ENCODE measurements at places on chromosomes 3 and 15.

DNA sequence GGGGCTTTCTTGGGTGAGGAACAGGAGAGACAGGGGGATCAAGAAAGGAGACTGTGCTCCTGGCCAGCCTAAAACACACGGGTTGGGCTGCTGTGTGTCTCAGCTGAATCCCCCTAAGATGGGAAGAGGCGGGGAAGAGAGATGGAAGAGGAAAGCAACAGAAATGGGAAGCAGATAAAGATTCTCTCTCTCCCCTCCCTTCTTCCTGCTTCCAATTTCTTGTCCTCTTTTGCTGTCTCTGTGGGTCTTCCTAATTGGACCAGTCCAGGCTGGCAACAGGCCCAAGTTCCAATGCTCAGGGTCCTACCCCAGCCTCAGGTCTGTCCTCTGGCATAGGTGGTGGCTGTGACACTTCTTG lies 7.1 kb downstream of the ISLR2 start:
- no peak overlapping the region for H3K4me3 ChIP-seq
- no peak overlapping the region for H3K27ac ChIP-seq
- no peak for DNase-seq
- peaks cover 59% of the 10 kb centered on the region for H3K27me3 ChIP-seq

DNA sequence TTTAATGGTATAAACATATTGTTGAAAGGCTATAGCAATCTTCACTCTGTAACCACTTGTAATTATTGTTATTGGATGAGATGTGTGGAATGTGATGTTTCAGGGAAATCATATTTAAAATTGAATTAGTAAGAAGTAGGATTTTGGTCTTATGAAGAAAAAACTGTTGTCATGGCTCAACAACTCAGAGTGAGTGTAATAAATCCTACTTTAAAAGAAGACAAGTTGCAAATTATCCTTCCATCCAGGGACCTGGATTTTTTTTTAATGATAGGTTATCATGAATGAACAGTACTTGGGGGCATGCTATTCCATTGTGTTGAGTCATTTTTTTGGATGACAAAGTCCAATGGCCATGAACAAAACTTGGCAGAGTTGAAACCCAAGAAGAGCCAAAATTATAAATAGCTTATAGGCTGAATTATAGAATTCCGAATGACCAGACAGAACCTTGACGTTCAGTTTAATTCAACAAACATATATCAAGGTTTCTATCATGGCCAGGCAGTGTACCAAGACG lies 625.5 kb upstream of the ZNF717 start:
- H3K4me3 ChIP-seq = no peak overlapping the region
- no peak for DNase-seq
- H3K27me3 ChIP-seq = no peaks in the 10 kb centered on the region

GRCh38 chr15:29183071-29183831 lies 86.4 kb downstream of the NSMCE3 start:
- no peaks in the 10 kb centered on the region for H3K4me1 ChIP-seq
- H3K27me3 ChIP-seq = no peaks in the 10 kb centered on the region
- no peak overlapping the region for H3K4me3 ChIP-seq
- no peaks in the 10 kb centered on the region for H3K36me3 ChIP-seq
- no peak overlapping the region for H3K27ac ChIP-seq
- no peak for DNase-seq

DNA sequence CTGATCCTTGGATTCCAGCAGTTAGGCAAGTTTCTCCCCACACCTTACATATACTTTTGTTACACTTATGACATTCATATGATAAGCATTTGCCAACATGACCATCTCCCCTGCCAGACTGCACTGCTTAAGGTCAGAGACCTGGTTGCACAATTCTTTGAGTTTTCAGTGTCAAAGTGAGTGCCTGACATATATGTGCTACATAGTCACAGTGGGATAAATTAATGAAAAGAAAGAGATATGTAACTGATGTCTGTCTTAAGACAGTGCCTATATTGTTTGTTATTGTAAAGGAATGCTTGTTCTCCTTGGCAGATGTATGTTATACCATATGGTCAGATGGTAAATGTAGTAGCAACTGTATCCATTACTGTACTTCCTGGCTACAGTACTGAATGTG lies 3.5 kb upstream of the DCUN1D1 start:
- H3K27ac ChIP-seq = no peak overlapping the region
- H3K4me1 ChIP-seq = no peaks in the 10 kb centered on the region
- no peaks in the 10 kb centered on the region for H3K27me3 ChIP-seq
- no peak overlapping the region for H3K4me3 ChIP-seq

GRCh38 chr3:132504375-132504933 lies 87.2 kb downstream of the DNAJC13 start:
- H3K27me3 ChIP-seq = no peaks in the 10 kb centered on the region
- H3K36me3 ChIP-seq = peaks cover 40% of the 10 kb centered on the region
- no peak overlapping the region for H3K4me3 ChIP-seq
- H3K27ac ChIP-seq = no peak overlapping the region
- DNase-seq = no peak

- H3K36me3 ChIP-seq = no peaks in the 10 kb centered on the region
- H3K4me3 ChIP-seq = no peak overlapping the region
- DNase-seq = no peak
- no peak overlapping the region for H3K27ac ChIP-seq
- no peaks in the 10 kb centered on the region for H3K27me3 ChIP-seq
Measured at GRCh38 chr3:147529551-147529950, 120.4 kb downstream of the ZIC1 start.

DNA sequence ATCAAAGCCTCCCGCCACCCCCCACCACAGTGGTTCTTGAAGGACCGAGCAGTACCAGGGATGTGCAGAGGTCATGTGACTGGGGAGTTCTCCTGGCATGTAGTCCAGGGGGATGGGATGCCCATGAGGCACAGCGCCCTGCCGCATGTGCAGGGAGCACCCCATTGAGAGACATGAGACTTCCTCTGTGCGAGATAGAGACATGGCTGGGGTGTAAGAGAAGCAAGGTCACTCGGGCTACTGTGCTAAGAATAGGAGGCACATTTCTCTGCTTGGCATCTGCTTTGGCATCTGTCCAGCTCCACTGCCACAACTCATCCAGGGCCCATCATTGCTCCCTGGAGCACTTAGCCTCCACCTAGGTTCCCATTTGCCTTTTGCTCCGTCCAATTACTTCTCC lies 2.4 kb upstream of the CYP1A1 start:
- H3K36me3 ChIP-seq = no peaks in the 10 kb centered on the region
- H3K4me3 ChIP-seq = no peak overlapping the region
- DNase-seq = no peak
- H3K27me3 ChIP-seq = peaks cover 29% of the 10 kb centered on the region
- no peak overlapping the region for H3K27ac ChIP-seq
- H3K4me1 ChIP-seq = no peaks in the 10 kb centered on the region

DNA sequence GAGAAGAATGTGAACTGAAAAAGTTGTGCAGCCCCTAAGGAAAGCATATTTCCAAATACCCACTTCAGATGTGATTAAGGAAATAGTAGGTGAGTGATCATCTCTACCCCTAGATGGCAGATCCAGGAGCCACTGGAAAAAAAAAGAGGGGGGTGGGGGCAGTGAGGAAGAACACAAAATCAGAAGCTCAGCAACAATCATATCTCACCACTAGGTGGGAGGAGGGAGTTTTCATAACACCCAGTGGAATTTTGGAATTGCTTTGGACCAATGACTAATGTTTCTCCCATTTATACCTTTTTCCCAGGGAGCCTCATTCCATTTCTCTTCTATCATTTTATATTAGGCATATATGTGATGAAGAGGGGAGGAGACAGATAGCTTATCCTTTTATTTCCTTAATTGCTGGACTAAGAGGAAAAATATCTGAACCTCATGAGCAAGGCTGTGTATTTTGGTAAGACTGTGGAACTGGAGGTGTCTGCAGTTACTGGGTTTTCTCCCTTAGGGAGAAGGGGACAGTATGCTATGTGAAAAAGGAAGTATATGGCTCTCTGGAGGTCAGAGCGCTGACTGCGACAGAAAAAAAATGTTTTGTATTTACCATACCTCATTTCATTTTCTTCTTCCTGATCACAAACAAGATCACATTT lies 363.4 kb downstream of the GAP43 start:
- no peak overlapping the region for H3K4me3 ChIP-seq
- H3K27me3 ChIP-seq = no peaks in the 10 kb centered on the region
- H3K4me1 ChIP-seq = peaks cover 6% of the 10 kb centered on the region
- DNase-seq = no peak
- no peaks in the 10 kb centered on the region for H3K36me3 ChIP-seq

DNA sequence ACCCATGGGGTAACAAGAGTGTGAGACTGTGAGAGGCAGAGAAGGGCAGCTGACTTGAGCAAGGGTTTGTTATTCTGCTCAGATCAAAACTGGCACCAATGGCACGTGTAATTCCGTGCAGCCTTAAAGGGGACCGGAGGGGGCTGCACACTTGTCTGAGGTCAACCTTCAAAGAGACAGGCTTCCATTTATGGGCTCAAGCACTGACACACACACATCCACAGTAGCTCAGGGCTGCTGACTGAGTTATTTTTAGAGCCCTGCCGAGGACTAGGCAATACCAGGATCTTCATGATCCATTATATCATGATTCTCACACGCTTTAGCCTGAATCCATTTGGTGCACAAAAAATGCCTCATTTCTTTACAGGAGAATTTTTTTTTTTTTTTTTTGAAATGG lies 20.6 kb upstream of the SPTBN5 start:
- DNase-seq = no peak
- H3K4me3 ChIP-seq = no peak overlapping the region
- no peaks in the 10 kb centered on the region for H3K27me3 ChIP-seq
- no peaks in the 10 kb centered on the region for H3K4me1 ChIP-seq

- no peaks in the 10 kb centered on the region for H3K27me3 ChIP-seq
- H3K4me1 ChIP-seq = peaks cover 5% of the 10 kb centered on the region
- no peak overlapping the region for H3K27ac ChIP-seq
- no peaks in the 10 kb centered on the region for H3K36me3 ChIP-seq
- no peak for DNase-seq
- no peak overlapping the region for H3K4me3 ChIP-seq
Measured at GRCh38 chr15:55652359-55652758, 64.2 kb upstream of the PYGO1 start.

DNA sequence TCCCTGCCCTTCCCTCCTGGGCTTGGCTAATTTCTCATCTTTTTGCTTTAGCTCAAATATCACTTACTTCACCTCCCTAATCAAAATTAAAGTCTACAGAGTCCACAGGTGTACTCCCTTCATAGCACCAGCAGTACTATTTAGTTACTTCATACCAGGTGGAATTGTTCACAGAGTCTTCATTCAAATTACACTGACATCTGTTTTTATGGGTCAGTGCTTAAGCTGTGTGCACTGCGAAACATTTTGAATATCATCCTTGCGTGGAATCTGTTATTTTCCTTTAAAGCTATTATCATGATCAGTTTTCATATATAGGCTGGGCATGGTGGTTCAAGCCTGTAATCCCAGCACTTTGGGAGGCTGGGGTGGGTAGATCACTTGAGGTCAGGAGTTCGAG lies 2.7 kb upstream of the SERF2 start:
- H3K27ac ChIP-seq = no peak overlapping the region
- H3K27me3 ChIP-seq = no peaks in the 10 kb centered on the region
- peaks cover 9% of the 10 kb centered on the region for H3K4me1 ChIP-seq
- DNase-seq = no peak

- no peak overlapping the region for H3K4me3 ChIP-seq
- DNase-seq = no peak
- H3K27ac ChIP-seq = no peak overlapping the region
- peaks cover 6% of the 10 kb centered on the region for H3K36me3 ChIP-seq
- H3K27me3 ChIP-seq = no peaks in the 10 kb centered on the region
Measured at GRCh38 chr3:30649572-30650318, 43.3 kb downstream of the TGFBR2 start.

DNA sequence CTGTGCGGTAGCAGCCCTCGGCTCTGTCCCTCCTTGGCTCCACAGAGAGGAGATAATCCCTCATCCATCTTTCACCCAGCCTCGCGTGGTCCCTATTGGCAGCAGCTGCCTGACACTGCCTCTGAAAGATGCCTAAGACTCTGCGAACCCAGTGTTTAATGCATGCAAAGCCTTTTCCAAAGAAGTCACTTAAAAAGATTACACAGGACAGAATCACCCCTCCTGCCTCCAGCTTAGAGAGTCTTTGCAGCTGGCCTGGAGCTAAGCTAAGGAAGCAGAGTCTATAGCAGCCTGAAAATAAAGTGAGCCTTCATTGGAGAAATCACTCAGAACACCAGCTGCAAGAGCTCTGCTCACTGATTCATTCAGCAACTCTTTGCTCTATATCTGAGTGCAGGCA lies 247.2 kb downstream of the SHQ1 start:
- no peak overlapping the region for H3K4me3 ChIP-seq
- no peaks in the 10 kb centered on the region for H3K27me3 ChIP-seq
- no peak for DNase-seq
- peaks cover 4% of the 10 kb centered on the region for H3K4me1 ChIP-seq
- H3K36me3 ChIP-seq = no peaks in the 10 kb centered on the region

GRCh38 chr3:175729466-175729865 lies 870.3 kb downstream of the NAALADL2 start:
- H3K4me1 ChIP-seq = no peaks in the 10 kb centered on the region
- H3K27me3 ChIP-seq = no peaks in the 10 kb centered on the region
- H3K27ac ChIP-seq = no peak overlapping the region
- DNase-seq = no peak
- H3K36me3 ChIP-seq = no peaks in the 10 kb centered on the region
- H3K4me3 ChIP-seq = no peak overlapping the region

DNA sequence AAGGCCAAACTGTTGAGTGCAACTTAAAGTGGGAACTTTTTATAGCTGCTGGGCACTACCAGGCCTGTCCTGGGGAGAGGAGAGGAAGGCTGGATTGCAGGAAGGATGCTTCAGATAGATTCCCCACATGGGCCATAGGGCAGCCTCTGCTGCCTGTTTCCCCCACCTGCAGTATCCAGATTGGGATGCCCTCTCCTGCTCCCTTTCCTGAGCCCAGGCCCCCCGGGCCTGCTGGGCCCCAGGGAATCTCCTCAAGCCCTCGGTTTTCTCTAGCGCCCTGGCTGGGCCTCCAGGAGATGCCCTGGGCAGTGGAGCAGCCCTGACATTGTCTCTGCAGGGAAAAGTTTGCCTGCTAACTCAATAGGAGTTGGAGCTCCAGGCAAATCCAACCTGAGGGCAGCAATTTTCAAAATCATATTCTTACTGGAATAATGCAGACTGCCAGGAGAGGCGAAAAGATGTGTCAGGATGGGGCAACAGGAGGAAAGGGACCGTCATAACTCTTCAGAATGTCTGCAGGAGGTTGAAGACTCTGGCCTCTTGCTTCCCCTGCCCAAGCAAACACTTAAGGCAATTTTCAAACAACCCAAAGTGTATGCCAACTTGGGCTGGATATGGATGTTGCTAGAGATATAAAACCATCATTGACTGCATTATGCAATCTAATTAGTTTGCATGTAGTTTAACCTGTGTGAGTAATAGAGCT lies 4.4 kb downstream of the NR2F2 start:
- H3K36me3 ChIP-seq = no peaks in the 10 kb centered on the region
- no peak overlapping the region for H3K4me3 ChIP-seq
- no peak overlapping the region for H3K27ac ChIP-seq
- DNase-seq = no peak
- H3K4me1 ChIP-seq = peaks cover 34% of the 10 kb centered on the region
- H3K27me3 ChIP-seq = peaks cover 75% of the 10 kb centered on the region

DNA sequence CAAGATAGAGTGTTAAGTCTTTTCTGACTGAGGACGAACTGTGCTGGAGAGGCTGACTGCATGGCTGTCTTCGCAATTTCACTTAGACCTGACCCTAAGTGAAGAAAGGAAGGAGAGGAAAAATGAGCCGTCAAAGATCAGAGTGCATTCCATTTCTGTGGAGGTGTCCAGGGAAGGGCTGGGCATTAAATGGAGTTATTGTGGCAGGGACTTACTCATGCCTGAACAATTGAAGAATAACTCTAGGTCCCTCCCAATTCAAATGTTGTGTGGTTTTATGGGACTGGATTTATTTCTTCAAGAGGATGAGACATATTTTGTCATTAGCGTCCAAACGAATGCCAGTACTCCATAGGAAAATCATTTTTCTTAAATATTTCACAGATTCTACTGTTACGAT lies 187.3 kb upstream of the CFAP20DC start:
- H3K4me3 ChIP-seq = no peak overlapping the region
- H3K4me1 ChIP-seq = no peaks in the 10 kb centered on the region
- no peaks in the 10 kb centered on the region for H3K27me3 ChIP-seq
- DNase-seq = no peak

All from H1 (cell line).